NCI-H1417 (cell line): ENCODE measurements at places on chromosomes 12 and 14.

GRCh38 chr12:20055856-20056255 lies 312.5 kb upstream of the PDE3A start:
- no peak for DNase-seq

- peak; percentile 88 for DNase-seq
Observed at GRCh38 chr12:41288142-41288811, 100.2 kb downstream of the PDZRN4 start.

GRCh38 chr14:25103271-25103670 lies 53.3 kb upstream of the STXBP6 start:
- DNase-seq: no peak

- no peak for DNase-seq
Observed at GRCh38 chr14:95055318-95055717, 102.0 kb downstream of the DICER1 start.

- DNase-seq: peak; percentile 41
Observed at GRCh38 chr12:26017484-26018211, 59.2 kb downstream of the RASSF8 start.

DNA sequence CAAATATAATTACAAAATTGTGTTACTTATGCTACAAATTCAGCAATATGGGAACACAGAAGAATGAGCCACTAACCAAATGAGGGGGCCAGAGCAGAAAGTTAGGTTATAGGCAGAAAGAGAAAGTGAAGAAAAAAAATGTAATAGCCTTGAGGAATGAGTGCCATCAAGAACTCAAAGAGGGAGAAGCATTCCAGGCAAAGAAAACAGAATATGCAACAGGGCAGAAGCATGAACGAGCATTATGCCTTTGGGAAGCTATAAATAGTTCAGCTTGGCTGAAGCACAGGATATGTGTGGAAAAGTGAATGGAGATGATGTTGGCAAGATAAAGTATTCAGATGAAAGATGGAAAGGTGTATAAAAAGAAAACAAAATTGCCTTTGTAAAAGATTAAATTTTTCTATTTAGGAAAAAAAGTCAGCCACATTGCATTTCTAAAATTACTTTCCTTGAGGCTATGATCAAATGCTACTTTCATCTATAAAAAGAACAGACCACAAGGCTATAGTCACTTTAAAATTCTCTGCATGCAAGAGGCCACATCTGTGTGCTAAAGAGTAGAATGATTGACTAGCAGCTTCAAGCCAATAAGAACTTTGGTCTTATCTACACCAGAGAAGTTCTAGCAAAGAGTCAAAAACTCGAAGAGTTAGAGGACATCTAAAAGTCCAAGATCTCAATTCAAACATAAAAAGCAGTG lies 193.6 kb upstream of the GARIN6 start:
- DNase-seq: no peak

GRCh38 chr14:30564868-30565248 lies 5.9 kb downstream of the G2E3 start:
- DNase-seq: no peak

- DNase-seq: peak; percentile 57
Observed at GRCh38 chr14:70711451-70711850, 69.7 kb downstream of the TTC9 start.

GRCh38 chr12:104109446-104110271 lies 28.4 kb downstream of the NFYB start:
- DNase-seq: no peak

GRCh38 chr12:26939953-26940352 lies 1.7 kb downstream of the FGFR1OP2 start:
- no peak for DNase-seq

DNA sequence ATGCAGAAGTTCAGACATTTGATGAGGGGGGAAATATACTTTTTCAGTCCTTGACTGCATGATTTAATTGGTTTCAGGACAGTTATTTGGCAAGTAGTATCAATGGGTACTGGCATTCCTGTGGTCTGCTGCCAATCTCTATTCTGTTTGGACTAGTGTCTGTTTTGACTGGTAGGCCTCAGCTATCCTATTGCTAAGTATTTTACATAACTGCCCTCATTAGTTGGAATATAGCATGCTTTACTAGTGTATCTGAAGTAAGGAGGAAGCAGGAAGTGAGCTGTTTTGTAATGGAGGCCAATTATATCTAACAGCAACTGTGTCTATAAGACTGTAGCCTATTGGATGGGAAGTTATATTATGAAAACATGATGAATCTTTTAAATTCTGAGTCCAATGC lies 104.3 kb downstream of the FLRT2 start:
- peak; percentile 51 for DNase-seq

- no peak for DNase-seq
Observed at GRCh38 chr14:55684956-55685584, 105.1 kb downstream of the KTN1 start.

DNA sequence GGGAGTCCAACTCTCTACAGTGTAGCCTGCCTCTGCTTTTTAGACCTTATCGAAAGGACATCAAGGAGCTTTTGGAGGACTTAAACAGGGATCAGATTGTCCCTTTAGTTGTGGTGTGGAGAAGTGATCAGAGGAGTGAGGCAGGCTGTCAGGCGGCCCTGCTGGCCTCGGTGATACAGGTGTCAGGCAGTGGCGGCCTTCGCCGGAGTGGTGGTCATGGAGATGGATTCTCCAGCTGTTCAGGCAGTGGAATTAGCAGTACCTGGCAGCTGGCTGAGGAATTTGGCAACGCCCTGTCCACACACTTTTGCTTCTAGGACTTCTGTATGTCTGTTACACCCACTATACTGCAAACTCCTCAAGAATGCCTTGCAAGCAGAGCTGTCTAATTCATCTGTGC lies 4.2 kb upstream of the CLMN start:
- DNase-seq: no peak

- DNase-seq: no peak
Observed at GRCh38 chr14:105137481-105138020, 31.0 kb downstream of the JAG2 start.

- peak; percentile 13 for DNase-seq
Observed at GRCh38 chr12:69513297-69513696, 43.1 kb downstream of the FRS2 start.

DNA sequence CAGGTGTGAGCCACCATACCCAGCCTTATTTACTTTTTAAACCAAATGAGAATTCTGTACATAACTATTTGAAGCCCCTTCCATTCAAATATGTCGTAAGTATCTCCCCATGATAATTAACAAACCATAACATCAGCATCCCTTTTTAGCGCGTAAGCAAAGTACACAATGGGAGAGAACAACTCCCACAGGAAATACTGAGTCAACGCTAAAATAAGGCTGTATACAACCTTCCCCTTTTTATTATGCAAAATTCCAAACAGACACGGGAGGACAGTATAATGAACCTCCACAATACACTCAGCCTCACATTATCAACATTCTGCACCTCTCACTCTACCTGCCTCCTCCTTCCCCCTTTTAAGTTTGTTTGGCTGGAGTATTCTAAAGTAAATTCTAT lies 73.5 kb downstream of the CCDC88C start:
- no peak for DNase-seq

DNA sequence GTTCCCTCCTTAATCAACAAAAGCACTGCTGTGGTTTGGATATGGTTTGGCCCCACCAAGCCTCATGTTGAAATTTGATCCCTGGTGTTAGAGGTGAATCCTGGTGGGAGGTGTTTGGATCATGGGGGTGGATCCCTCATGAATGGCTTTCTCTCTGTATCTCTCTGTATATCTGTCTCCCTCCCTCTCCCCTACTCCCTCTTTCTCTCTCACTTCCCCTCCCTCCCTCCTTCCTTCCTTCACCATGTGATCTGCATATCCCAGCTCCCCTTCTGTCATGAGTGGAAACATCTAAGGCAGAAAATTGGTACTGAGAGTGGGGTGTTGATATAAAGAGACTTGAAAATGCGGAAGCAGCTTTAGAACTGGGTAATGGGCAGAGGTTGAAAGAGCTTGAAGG lies 5.2 kb downstream of the GSKIP start:
- no peak for DNase-seq

DNA sequence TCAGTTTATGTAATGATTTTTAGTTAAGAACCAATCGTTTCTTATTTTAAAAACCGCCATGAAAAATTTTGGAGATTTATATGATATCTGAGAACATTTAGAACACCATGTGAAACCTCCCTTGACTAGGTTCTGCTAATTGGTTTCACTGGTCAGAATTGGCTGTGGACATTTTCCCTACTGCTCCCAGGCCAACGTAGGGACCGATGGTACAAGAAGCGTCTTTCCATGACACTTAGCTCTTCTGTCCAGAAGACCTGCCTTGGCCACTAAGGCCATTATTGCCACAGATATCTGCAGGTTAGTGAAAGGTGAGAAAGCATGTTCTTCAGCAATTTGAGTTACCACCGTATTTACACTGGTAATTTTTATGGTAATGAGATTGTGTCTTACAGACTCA lies 424.0 kb downstream of the TMEM117 start:
- no peak for DNase-seq

DNA sequence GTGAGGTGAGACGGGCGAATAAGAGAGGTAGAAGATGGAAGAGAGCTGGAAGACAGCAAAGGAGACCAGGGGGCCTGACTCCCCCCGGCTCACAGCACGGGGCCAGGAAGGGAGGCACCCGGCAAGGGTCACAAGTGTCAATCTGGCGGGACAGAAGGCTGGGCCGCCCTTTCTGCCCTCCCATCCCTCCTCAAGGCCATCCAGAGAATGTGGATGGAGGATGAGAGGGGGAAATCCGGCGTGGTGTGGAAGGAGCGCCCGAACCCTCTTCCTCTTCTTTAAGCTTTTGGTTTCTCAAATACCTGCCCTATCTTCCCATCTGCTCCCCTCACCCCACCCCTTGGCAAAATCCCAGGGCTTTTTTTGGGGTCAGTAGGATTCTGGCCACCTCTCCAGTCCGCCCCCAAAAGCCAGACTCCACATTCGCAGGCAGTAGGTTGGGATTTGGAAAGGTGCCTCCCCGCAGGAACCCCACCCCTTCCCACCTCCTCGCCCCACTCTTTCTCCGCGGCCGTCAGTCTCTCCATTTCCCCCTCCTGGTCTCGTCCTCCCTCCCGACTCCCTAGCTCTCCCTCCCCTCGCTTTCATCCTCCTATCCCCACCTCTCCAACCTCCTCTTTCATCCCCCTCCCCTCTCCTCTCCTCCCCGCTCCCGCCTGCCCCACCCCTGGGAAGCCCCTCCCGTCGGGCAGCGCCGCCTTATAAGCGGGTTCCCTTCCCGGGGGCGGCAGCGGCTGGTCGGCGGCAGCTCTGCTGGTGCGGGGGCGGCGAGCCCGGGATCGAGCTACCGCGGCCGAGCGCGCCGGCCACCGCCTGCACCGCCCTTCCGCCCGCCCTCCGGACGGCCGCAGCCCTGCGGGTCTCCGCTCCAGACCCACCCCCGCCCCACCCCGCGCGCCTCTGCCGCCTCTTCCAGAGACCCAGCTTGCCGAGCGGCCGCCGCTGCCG lies at the start of gene PTMS:
PTMS (plus strand) TSS at position 730 of the 948 bp plus-strand sequence. CDS start 343 bp downstream, outside the sequence.
- peak; percentile 94 for DNase-seq

DNA sequence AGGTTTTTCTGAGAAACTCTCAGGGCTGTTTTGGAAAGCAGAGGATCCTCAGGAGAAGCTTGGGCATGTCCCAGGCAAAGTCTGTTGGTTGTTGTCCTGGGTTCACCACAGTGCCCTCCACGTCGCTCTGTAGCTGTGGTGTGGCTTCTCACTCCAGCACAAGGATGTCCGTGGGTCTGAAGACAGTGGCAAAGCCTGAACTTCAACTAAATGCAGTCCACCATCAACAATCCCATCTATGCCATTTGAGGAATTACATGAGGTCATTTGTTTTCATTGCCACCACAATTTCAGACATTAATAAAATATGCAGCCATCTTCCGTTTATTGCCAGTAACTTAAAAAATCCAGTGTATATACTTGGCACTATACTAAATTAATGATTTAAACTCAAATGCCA lies 272.1 kb downstream of the LRIG3 start:
- DNase-seq: no peak

GRCh38 chr14:66414511-66414910 lies 71.7 kb upstream of the CCDC196 start:
- no peak for DNase-seq

DNA sequence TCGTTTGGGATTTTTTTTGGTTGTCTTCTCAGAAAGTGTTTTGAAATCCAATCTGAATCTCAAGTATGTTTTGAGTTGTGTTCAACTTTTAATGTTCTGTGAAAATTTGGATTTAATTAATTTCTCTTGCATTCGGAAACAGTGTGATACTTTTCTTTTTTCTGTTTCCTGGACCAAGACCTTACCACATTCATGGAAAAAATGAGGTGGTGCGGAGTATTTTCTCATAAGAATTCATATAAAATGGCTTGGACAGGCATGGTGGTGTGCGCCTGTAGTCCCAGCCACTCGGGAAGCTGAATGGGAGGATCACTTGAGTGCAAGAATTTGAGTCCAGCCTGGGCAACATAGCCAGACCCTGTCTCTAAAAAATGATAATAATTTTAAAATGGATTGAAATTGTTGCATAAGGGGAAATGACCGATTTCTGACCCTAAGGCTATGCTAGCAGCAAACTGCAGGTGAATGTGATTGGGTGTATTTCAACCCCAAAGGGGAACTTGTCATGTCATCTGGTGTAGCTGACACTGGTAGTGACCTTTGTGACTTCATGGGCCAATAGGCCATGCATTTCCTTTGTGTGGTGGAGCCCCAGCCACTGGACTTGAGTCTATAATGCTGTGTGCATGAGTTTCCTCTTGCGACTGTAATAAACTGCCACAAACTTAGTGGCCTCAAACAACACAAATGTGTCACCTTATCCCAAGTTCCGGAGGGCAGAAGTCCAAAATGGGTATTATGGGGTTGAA lies 123.5 kb upstream of the RFLNA start:
- DNase-seq: no peak

DNA sequence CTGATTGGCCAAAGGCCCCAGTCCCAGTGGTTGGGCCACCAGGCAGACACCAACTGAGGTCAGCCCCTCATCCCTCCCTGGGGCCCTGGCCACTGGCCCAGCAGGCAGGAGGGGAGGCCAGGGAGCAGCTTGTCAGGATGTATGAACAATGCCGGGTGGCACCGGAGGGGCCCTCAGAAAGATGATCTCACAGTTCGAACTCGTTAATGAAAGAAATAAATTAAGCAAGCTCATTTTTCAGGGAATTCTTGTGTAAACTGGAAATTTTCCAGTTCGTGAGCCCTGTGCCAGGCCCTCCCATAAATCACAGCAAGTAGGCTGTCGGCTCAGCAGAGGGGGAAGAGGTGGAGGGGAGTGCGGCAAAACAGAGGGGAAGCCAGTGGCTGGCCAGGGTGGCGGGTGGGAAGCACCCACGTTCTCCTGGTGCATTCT lies 177.0 kb upstream of the VASH1 start:
- peak; percentile 13 for DNase-seq

- DNase-seq: peak; percentile 76
Observed at GRCh38 chr14:70708717-70709570, 67.2 kb downstream of the TTC9 start.

GRCh38 chr14:66140213-66140918 lies 345.8 kb upstream of the CCDC196 start:
- DNase-seq: no peak

DNA sequence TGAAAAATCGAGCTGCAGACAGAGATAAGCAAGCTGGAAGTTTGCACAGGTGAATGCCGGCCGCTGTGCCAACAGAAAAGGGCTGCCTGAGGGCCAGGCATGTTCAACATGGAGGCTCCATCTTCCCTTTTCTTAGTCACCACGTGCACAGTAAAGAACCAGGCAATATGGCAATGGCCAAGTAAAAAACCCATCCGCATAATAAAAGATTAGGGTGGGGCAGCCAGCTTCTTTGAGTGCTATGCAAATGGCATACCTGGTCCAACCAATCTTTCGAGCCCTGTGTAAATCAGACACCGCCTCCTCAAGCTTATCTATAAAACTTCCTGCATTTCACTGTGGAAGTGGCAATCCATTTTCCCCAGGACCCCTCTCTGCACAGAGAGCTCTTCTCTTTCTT lies 16.7 kb downstream of the PNP start:
- no peak for DNase-seq
